Upper lobe of left lung (tissue), 6 donors: ENCODE measurements at places on chromosomes 3 and 15. TPM values are rescaled to one million over a fixed set of nuclear protein-coding genes. Genes with fewer than 3 reads are reported as not detected.

The WDR49 gene
- 11.1 TPM for total RNA-seq

The IVD gene
- total RNA-seq = 98.5 TPM

The PTX3 gene
- total RNA-seq = 8.3 TPM

The ARRDC4 gene
- total RNA-seq = 28.1 TPM

DNA sequence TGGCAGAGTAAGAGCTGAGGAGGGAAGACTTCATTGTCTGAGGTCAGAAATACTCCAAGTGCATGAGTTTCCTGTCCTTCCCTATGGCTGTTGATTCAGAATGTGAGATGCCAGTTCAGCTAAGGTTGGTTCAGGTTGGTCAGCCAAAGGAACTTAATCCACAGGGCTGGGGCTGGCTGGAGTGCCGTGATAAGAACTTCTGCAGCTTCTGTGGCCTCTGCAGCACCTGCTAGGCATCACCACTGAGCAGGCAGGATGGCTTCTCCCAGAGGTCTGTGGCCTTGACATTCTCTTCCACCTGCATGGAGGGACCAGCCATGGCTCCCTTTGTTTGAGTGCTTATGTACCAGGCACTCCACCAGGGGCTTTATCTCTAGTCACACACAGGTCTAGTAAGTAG is 109.5 kb upstream of the PLXNA1 start:
- H3K4me3 ChIP-seq = no peak overlapping the region
- no peaks in the 10 kb centered on the region for H3K27me3 ChIP-seq
- H3K4me1 ChIP-seq = no peaks in the 10 kb centered on the region
- no peak overlapping the region for H3K27ac ChIP-seq

GRCh38 chr3:34035775-34036174 is 237.3 kb downstream of the PDCD6IP start:
- H3K27me3 ChIP-seq = no peaks in the 10 kb centered on the region
- H3K4me3 ChIP-seq = no peak overlapping the region
- no peaks in the 10 kb centered on the region for H3K36me3 ChIP-seq
- H3K27ac ChIP-seq = no peak overlapping the region

- peaks cover 7% of the 10 kb centered on the region for H3K36me3 ChIP-seq
- no peaks in the 10 kb centered on the region for H3K4me1 ChIP-seq
- no peak for DNase-seq
- H3K27ac ChIP-seq = no peak overlapping the region
- no peak overlapping the region for H3K4me3 ChIP-seq
Measured at GRCh38 chr15:85142312-85142711, 160.7 kb downstream of the PDE8A start.

DNA sequence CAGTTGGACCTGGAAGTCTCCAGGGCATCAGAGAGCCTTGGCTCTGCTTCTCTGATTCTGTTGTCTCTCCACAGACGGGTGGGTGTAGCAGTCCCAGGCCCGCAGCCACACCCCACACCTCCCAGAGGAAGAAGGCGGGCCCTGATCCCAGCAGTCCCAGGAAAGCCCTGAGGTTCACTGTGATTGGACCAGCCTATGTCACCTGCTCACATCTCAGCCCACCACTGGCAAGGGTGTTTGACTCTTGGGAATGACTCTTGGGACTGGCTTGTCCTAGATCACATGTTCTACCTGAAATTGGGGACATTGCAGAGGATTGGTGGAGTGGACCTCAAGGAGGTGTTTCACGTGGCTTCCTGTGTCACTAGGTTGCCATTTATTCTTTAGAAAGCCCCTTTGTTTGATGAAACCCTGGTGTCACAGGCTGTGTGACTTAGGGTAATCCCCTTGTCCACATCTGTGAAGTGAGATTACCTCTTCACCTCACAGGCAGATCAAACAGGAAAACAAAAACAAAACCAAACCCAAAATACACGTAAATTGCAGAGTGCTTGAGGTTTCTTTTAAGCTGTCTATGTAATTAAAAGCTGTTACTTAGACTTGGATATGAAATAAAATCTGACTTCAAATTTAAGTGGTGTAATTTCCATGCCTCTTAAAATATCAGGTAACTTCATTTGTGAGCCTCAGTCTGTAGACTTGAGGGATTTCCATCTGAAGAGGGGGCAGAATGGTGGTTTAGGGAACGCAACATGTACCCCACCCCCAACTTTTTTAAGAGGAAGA is 26.7 kb downstream of the FLNB start:
- no peak overlapping the region for H3K4me3 ChIP-seq
- DNase-seq = no peak
- no peaks in the 10 kb centered on the region for H3K27me3 ChIP-seq
- no peaks in the 10 kb centered on the region for H3K36me3 ChIP-seq
- peaks cover 11% of the 10 kb centered on the region for H3K4me1 ChIP-seq

GRCh38 chr3:27452368-27453090 is 31.7 kb downstream of the SLC4A7 start:
- H3K27ac ChIP-seq = no peak overlapping the region
- H3K4me3 ChIP-seq = no peak overlapping the region
- DNase-seq = no peak

DNA sequence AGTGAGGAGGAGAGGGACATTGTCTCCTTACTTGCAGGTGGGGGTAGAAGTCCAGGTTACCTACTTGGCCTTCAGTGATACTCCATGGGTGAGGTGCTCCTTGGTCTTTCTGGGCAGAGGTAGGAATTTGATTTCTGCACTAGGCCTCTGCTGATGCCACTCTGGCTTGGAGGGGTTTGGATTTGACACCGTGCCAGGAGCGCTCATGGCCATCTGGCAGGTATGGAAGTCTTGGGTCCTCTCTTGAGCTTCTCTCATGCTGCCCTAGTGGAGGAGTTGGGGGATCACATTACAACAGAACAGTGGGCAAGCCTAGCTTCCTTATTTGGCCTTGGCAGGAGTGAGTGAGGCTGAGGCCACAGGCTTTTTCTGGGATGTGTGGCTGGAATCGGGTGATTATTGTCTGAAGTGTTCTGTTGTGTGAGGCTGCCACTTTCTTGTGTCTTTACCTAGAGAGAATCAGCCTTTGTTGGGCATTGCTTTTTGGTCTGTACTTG is 525.0 kb downstream of the GABRG3 start:
- peaks cover 3% of the 10 kb centered on the region for H3K27me3 ChIP-seq
- no peaks in the 10 kb centered on the region for H3K36me3 ChIP-seq
- DNase-seq = no peak

- DNase-seq = no peak
- no peaks in the 10 kb centered on the region for H3K27me3 ChIP-seq
- no peak overlapping the region for H3K4me3 ChIP-seq
- no peak overlapping the region for H3K27ac ChIP-seq
Measured at GRCh38 chr15:93288728-93289294, 199.8 kb upstream of the RGMA start.

DNA sequence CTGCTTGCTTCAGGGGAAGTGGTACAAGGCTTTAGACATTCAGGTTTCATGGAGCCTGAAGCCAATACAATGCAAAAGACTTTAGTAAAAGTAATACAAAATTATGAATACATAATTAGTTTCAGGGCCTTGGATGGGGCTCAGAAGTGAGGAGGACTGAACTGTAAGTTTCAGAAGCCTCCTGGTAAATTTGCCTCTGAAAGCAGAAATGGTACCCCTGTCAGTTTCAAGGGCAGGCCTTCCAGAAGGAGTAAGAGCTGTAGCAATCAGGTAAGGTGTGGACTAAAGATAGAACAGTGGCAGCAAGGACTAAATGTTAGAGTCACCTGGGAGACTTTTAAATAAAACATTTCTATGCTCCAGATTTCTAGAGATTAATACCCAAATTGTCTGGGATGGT is 402.5 kb upstream of the GOLIM4 start:
- no peaks in the 10 kb centered on the region for H3K4me1 ChIP-seq
- H3K27me3 ChIP-seq = no peaks in the 10 kb centered on the region
- no peak overlapping the region for H3K4me3 ChIP-seq
- DNase-seq = no peak
- no peak overlapping the region for H3K27ac ChIP-seq
